ENCODE measurements at places on chromosomes 1 and 21. TPM values are rescaled to one million over a fixed set of nuclear protein-coding genes. Genes with fewer than 3 reads are reported as not detected.
A peak's percentile ranks its signal among the peaks of the same experiment; 100 is the strongest.

- no peak for DNase-seq
Measured at GRCh38 chr21:34086887-34087306, 13.5 kb downstream of the MRPS6 start.

- DNase-seq = no peak
Measured at GRCh38 chr1:3029991-3030662, 8.9 kb downstream of the ACTRT2 start.

DNA sequence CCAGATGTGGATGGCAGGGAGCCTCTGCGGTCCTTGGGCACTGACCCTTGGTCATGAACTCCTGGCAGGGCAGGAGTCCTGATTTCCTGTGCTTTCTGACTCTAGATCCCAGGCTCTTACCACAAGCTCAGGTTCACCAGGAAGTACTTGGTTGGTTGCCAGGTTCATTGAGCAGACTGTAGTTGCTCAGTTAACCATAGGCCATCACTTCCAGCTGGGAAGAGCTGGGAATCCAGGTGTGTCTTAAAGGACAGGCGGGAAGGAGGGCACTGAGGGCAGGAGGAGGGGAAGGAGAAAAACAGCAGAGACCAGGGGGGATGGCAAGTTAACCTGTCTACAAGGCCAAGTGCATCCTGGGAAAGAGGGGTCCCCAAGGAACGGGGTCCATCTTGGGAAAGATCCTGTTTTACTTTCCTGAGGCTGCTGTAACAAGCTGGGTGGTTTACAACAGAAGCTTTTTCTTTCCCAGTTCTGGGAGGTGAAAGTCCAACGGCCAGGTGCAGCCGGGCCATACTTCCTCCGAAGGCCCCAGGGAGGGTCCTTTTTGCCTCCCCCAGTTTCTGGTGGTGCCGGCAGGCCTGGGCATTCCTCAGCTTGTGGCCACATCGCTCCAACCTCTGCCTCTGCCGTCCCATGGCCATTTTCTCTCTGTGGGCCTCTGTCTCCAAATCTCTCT is 11.6 kb downstream of the KCNAB2 start:
- DNase-seq = no peak

- DNase-seq = no peak
Measured at GRCh38 chr1:209527993-209528717, 55.4 kb upstream of the CAMK1G start.

GRCh38 chr1:57101209-57101608 is 135.4 kb upstream of the C8B start:
- no peak for DNase-seq

Gene SPATA46
- 0.32 TPM for polyA plus RNA-seq

Gene NOS1AP
- polyA plus RNA-seq = 2.1 TPM

Gene RNU1-4
- not detected for polyA plus RNA-seq

DNA sequence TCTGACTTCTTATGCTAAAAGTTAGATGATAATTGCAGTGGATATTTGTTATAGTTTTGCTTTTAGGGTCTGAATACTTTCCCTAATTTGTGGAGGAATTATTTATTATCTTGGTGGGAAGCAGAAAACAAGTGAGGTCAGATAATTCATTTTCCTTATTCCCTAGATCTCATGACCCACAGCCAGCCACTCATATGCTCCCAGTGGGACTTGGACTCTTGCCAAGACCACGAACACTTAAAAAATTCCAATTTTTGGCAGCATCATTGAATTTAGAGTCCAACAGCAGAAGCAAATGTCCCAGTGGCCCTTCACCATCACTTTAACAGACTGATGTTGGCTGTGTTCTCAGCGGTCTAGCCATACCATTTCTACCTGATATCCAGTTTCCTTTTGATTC is 204.2 kb downstream of the HMCN1 start:
- DNase-seq = no peak

GRCh38 chr1:11740258-11741192 is 4.6 kb downstream of the AGTRAP start:
- no peak for DNase-seq

DNA sequence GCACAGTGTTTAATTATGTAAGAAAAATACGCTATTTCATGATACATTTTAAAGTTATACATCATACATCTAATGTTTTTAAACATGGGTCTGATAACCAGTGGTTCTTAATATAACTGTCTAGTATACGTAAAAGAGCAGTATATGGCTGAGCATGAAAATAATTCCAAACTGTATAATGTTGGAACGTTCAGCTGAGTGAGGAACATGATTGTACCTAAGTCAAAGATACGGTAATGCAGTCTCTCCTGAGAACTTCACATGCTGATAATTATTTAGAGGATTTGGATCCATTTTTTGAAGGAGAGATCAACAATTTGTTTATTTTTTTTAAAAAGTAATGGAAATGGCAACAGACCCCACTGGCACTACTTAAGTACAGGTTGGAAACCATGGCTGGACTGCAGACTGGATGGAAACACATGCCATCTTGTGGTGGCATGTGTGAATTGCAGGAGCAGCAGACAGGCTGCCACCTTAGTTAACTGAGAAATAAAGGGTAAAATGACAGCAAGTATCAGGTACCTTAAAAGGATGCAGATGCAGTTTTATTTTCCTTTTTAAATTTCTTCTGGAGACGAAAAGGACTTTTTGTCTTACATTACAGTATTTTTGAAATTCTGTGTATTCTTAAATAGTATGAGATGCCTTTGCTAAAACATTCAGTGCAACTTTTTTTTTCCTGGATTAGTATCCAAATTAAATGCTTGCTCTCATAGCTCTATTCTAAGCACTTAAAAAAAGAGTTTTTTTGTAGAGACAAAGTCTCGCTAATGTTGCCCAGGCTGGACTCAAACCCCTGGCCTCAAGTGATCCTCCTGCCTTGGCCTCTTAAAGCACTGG is 73.8 kb downstream of the MTR start:
- DNase-seq = peak; percentile 8

GRCh38 chr1:160360227-160360695 is 6.6 kb upstream of the NHLH1 start:
- no peak for DNase-seq

DNA sequence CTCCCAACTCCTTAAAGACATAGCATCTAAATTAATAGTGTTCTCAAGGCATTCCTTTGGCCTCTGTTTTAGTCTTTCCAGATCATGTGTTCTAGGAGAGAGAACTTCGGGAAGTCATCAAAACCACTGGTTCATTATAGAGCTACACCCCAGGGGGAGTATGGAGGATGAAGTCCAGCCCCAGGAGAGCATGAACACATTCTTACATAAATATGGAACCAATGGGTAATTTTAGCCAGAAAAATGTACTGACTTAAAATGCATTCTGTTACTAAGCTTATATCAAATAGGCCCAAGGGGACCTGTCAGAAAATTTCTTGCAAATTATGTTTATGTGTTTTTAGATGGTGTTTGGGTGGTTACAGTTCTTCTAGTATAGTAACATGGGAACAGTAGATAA is 165.2 kb downstream of the NTMT2 start:
- DNase-seq = no peak

- no peak for DNase-seq
Measured at GRCh38 chr1:42926235-42926878, 32.3 kb downstream of the SLC2A1 start.

- DNase-seq = peak; percentile 47
Measured at GRCh38 chr1:236502972-236503639, 20.7 kb upstream of the LGALS8 start.

GRCh38 chr1:61400997-61401396 is 318.6 kb downstream of the NFIA start:
- DNase-seq = no peak

Gene AMY1B
- polyA plus RNA-seq = not detected

DNA sequence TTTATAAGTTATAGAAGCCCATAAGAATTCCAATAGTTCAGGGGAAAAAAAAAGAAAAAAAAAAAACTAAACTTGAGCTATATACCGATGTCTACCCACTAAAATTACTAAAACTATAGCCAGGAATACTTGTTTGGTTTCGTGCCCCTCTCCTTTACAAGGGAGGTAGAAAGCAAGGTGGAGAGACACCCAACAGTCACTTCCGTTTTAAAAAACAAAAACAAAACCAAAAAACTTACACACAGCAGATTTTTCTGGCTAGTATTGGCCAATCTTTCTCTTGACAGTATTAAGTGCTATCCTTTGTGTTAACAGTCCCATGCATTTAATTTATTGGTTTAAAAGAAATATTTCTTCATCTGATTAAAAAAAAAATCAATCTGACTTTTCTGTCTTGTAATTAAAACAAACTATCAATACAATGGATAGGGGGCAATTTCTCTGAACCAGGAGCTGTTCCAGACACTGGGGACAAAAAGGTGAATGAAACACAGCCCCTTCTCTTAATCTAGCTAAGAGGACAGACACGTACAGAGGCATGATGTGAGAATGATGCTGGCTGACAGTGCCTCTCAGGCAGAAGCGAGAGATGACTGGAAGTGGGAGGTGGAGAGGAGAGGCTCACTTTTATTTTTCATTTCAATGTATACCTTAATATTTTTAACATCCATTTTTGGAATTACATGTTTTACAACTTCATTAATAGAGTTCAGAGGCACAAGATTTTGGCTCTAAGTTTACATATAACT is 214.8 kb downstream of the RERE start:
- DNase-seq = no peak

DNA sequence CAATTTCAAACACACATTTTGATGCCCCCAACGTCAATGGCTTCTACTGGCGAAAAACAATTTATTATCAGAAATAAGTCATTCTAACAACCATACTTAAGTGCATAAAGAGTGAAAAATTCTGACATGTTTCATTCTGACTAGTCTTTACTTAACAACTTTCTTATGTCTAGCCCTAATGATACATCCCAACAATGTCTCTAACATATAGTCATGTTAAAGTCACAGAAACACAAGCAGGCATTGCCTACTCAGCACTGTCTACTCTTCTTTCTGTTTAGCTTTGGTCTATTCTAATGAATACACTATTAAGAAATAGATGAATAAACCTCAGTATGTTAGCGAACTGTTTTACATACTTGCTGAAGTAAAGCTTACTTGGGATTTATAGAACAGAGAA is 105.8 kb upstream of the DUSP10 start:
- DNase-seq = no peak

GRCh38 chr1:61182049-61182448 is 99.7 kb downstream of the NFIA start:
- no peak for DNase-seq

Gene SPATA17
- 3.9 TPM for polyA plus RNA-seq

Gene UQCRHL
- polyA plus RNA-seq = 2.8 TPM

DNA sequence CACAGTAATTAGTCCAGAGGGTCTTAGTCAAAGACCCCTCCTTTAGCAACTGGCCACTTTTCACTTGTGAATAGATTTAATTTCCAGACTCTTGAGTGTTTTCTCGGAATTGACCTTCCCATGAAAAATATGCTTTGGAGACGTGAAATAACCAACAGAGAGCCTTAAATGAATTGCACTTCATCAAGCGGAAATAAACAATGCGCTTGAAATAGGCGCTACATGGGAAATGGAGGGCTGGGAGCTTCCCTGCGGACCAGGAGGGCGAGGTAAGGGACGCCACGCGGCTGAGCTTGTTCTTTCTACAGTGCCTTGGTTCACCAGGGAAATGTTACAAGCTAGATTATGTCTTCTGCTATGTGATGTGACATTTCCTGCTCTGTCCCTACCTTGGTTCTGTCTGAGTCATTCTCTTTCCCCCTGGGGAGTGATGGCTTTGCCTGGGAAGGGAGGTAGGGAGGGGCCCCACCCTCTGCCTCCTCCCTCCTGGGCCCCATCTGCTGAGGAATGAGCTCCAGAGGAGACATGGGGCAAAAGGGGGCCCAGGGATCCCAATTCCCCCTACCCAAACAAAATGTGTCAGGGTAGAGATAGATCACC is 619.3 kb downstream of the PTPRU start:
- no peak for DNase-seq

GRCh38 chr1:39501666-39502065 is 10.2 kb downstream of the BMP8A start:
- DNase-seq = no peak

GRCh38 chr1:245807306-245807705 is 652.5 kb downstream of the KIF26B start:
- no peak for DNase-seq

GRCh38 chr1:154304664-154305337 is 16.1 kb upstream of the AQP10 start:
- no peak for DNase-seq

Gene TRIM67
- polyA plus RNA-seq = 0.69 TPM

GRCh38 chr1:42979896-42980800 is 21.5 kb upstream of the SLC2A1 start:
- DNase-seq = no peak

- DNase-seq = no peak
Measured at GRCh38 chr1:209807509-209807908, 1.6 kb upstream of the IRF6 start.

Measured in right lung (tissue), 10 donors.